Endodermal cell (in vitro differentiated cells): ENCODE measurements at places on chromosomes 5 and 9.

DNA sequence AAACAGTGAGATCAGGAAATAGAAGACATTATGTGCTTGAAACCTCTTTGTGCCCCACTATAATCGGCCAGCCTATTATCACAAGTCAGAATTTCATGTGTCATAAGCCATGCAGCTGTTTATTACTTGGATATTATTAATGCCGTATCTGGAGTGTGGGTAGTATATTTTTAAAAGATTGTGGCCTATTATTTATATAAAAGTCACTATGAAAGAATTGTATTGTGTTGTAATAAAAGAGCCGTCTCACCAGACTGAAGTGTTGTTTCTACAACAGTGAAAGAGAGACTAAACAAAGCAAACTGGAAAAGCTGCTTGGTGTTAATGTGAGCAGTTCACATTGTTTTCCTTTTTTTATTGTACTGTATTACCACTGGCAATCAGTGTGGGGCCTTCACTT is 449.1 kb downstream of the PSAT1 start:
- no peaks in the 10 kb centered on the region for H3K27me3 ChIP-seq
- no peaks in the 10 kb centered on the region for H3K36me3 ChIP-seq
- no peak for DNase-seq
- H3K4me3 ChIP-seq, result no peak overlapping the region
- H3K27ac ChIP-seq, result no peak overlapping the region

DNA sequence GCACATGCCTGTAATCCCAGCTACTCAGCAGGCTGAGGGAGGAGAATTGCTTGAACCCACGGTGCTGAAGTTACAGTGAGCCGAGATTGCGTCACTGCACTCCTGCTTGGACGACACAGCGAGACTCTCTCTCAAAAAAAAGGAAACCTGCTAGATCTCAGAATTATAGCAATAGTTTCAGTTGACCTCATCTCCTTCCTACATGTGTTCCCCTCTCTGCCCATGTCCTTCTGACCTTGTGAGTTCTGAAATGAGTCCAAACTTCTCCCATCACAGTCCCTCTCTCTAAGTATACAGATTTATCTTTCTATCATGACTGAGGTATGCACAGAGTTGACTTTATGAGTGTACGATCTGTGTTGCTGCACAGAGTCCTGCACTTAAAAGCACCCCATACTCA is 44.6 kb upstream of the SHOC1 start:
- no peak overlapping the region for H3K4me3 ChIP-seq
- H3K4me1 ChIP-seq, result no peaks in the 10 kb centered on the region
- H3K27ac ChIP-seq, result no peak overlapping the region
- no peak for DNase-seq

DNA sequence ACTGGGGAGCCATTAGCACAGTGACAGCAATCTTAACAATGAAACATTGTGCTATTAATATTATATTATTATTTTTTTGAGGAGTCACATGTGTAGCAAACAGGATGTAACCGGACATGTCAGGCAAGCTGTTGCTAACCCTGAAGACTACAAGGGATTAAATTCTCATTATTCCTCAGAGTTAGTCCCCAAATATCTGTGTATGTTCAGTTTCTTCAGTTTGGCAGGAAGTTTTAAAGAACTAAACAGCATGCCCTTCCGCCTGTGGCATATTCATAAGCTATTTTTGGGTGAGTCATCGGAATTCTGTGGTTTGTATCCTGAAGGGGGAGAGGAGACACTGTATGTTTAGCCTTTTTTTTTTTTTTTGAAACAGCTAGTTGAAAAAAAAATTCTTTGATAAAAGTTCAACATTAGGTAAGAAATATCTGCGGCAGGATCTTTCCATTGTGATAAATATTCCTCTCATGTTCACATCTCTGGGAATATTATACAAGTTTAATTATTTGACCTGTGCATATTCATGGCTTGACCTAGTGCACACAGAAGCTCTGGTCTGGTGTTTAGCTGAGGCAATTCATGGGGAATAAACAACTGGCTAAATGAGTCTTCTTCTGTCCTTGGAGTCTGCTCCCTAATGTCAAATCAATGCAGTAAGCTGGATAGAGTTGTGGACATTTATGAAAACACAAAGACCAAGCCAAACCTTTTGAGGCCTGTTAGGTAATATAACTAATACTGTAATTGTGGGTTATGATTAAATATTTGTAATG is 202.7 kb upstream of the CDKN2B start:
- no peaks in the 10 kb centered on the region for H3K27me3 ChIP-seq
- no peaks in the 10 kb centered on the region for H3K36me3 ChIP-seq

GRCh38 chr9:136002881-136003280 is 41.7 kb upstream of the UBAC1 start:
- H3K4me1 ChIP-seq, result peaks cover under 1% of the 10 kb centered on the region
- no peak for DNase-seq
- H3K27me3 ChIP-seq, result no peaks in the 10 kb centered on the region
- no peak overlapping the region for H3K27ac ChIP-seq

- H3K4me1 ChIP-seq, result peaks cover 4% of the 10 kb centered on the region
- no peak for DNase-seq
- no peaks in the 10 kb centered on the region for H3K36me3 ChIP-seq
- H3K4me3 ChIP-seq, result no peak overlapping the region
- H3K27me3 ChIP-seq, result no peaks in the 10 kb centered on the region
- no peak overlapping the region for H3K27ac ChIP-seq
Observed at GRCh38 chr5:142479854-142480519, 155.2 kb upstream of the SPRY4 start.

GRCh38 chr9:14251154-14252071 is 62.5 kb downstream of the NFIB start:
- H3K4me3 ChIP-seq, result no peak overlapping the region
- peaks cover 11% of the 10 kb centered on the region for H3K4me1 ChIP-seq
- H3K36me3 ChIP-seq, result no peaks in the 10 kb centered on the region

DNA sequence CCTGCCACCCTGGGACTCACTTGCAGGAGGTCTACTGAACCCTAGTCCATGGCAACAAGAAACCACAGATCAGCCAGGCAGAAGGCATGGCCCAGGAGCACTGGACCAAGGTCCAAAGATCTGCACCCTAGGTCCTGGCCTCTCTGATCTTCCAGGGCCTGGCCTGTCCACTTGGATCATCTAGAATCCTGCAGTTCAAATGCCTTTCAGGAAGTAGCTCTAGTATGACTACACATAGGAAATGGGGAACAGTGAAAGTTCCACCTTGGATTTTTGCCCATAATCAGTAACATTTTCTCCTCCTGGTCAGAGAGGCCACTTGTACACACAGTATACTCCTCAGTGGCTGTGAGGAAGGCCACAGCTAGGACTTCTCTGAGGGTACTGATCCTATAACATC is 11.5 kb downstream of the ANXA6 start:
- no peak for DNase-seq
- no peaks in the 10 kb centered on the region for H3K27me3 ChIP-seq
- no peak overlapping the region for H3K4me3 ChIP-seq

- no peaks in the 10 kb centered on the region for H3K4me1 ChIP-seq
- DNase-seq, result no peak
- H3K36me3 ChIP-seq, result no peaks in the 10 kb centered on the region
- H3K27me3 ChIP-seq, result no peaks in the 10 kb centered on the region
Observed at GRCh38 chr9:75019654-75020053, 8.4 kb downstream of the CARNMT1 start.

DNA sequence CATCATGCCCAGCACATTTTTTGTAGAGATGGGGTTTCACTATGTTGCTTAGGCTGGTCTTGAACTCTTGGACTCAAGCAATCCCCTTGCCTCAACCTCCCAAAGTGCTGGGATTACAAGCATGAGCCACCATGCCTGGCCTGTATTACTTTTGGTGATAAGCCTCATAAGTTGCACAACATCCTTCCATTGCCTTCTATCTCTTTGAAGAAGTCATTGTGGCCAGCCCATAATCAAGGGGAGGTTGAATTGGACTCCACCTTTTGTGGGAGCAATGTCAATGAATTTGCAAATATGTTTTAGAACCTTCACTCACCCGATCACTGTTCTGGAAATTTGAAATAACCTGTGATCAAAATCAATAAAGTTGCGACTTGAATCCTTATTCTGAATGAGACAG is 104.3 kb upstream of the CLINT1 start:
- no peaks in the 10 kb centered on the region for H3K4me1 ChIP-seq
- no peaks in the 10 kb centered on the region for H3K36me3 ChIP-seq
- H3K27ac ChIP-seq, result no peak overlapping the region
- DNase-seq, result no peak

DNA sequence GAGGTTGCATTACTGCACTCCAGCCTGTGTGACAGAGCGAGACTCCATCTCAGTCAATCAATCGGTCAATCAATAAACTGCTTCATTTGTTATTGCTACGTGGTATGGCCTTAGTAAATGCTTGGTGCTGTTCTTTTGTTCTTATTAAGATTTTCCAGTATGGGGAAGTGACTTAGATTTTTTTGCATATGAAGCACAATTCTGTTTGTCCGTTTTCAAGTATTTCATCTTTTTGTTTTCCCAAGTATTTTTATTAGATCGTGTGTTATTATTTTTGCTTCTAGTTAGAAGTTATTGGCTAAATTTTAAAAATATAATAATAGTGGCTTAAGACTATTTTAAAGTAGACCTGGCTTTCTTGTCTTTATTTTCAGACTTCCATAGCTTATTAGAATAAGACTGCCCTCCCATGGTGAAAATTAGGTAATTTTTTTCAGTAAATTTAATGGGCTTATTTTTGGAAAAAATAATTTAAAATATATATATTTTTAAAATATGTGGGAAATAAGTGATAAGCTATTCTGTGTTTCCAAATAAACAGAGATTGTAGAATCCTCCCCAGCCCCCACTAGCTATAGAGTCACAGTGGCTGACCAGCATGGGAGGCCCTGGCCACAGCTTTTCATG is 14.7 kb upstream of the OMD start:
- no peak overlapping the region for H3K4me3 ChIP-seq
- H3K27me3 ChIP-seq, result no peaks in the 10 kb centered on the region
- no peak for DNase-seq
- no peak overlapping the region for H3K27ac ChIP-seq

- H3K27ac ChIP-seq, result no peak overlapping the region
- H3K4me1 ChIP-seq, result no peaks in the 10 kb centered on the region
- no peaks in the 10 kb centered on the region for H3K27me3 ChIP-seq
Observed at GRCh38 chr9:89021154-89021803, 30.0 kb downstream of the S1PR3 start.

DNA sequence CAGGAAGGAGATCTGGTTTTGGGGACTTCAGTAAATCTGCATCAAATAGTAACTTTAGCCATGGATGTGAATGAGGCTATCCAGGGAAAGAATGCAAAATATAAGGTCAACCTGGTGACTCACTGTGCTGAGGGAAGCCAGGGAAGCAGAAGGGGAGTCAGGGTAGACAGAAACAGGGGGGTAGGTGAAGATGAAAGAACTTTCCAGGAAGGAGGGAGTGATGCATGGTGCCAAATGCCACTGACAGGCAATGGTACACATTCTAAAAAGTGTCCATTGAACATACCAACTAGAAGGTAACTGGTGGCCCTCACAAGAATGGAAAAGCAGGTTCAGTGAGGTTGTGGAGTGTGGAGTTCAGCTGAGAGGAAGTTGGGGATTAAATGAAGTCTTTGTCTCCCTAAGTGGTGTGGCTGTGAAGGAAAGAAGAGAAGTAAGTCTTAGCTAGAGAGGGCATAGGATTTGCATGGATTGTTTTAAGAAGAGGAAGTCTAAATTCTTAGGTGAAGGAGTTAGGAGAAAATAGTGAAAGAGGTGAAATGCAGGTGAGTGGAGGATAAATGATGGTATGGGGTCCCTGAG is 35.5 kb downstream of the PALM2AKAP2 start:
- no peak overlapping the region for H3K27ac ChIP-seq
- no peaks in the 10 kb centered on the region for H3K36me3 ChIP-seq
- no peaks in the 10 kb centered on the region for H3K4me1 ChIP-seq
- no peaks in the 10 kb centered on the region for H3K27me3 ChIP-seq
- DNase-seq, result no peak

DNA sequence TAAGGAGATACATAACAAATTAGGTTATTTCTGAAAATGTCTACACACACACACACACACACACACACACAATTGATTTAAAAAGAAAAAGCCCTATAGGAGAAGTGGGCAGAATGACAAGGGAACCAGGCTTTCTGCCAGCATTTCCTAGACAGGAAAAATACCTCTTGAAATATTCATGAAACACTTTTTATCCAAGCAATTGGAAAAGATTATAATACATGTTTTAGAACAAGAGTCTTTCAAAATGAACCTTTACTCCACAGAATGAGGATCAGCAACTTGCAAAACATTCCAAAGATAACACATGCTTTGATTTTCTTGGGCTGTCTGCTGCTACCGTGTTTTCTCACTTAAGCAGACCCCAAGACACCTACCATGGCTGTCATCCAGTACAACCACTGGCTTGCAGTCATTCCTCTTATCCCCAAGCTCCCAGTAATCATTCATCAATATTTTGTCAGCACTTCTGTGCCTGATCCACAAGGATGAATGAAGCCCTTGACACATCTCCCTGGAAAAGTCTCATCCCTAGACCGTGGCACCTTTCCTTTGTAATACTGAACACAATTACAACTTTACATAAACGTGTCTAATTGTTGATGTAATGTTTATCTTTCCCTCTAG is 717.1 kb upstream of the ZNF608 start:
- no peaks in the 10 kb centered on the region for H3K27me3 ChIP-seq
- no peaks in the 10 kb centered on the region for H3K36me3 ChIP-seq
- no peak overlapping the region for H3K27ac ChIP-seq
- no peak overlapping the region for H3K4me3 ChIP-seq
- DNase-seq, result no peak

- no peaks in the 10 kb centered on the region for H3K4me1 ChIP-seq
- no peaks in the 10 kb centered on the region for H3K27me3 ChIP-seq
- H3K4me3 ChIP-seq, result no peak overlapping the region
- H3K27ac ChIP-seq, result no peak overlapping the region
Observed at GRCh38 chr5:104347119-104347708, 784.6 kb upstream of the NUDT12 start.

- H3K4me3 ChIP-seq, result no peak overlapping the region
- H3K27ac ChIP-seq, result no peak overlapping the region
- H3K4me1 ChIP-seq, result peaks cover 5% of the 10 kb centered on the region
- H3K27me3 ChIP-seq, result no peaks in the 10 kb centered on the region
- no peak for DNase-seq
Observed at GRCh38 chr9:79489261-79490000, 82.3 kb upstream of the TLE4 start.

DNA sequence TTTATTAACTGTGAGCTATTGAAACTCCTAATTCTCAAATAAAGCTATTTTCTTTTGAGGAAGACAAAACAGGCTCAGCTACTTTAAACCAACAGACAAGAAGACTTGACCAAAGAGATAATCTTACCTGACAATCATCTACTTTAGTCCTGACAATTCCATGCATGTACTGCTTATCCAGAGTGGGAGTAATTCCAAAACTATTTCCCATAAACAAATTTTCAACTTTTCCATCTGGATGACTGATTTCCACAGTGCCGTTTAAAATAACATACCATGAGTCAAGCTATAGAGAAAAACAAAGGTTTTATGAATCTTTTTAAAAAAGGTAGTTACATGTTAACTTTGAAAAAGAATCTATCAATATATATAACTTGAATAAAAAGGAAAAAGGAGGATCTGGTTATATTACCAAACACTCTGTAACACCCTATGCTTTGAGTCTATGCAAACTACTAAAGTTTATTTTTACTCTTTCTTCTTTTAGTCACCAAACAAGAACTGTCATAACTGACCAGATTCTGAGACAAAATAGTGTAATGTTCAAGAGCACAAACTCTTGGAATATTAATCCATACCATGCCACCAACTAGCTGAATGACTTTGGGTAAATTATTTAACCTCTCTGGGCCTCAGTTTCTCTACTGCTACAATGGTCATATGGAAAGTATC is 129.7 kb downstream of the RAPGEF6 start:
- no peaks in the 10 kb centered on the region for H3K4me1 ChIP-seq
- H3K4me3 ChIP-seq, result no peak overlapping the region
- no peak overlapping the region for H3K27ac ChIP-seq
- peaks cover 62% of the 10 kb centered on the region for H3K36me3 ChIP-seq
- no peaks in the 10 kb centered on the region for H3K27me3 ChIP-seq
- no peak for DNase-seq
